Mammary epithelial cell (primary cell): ENCODE measurements at places on chromosomes 5 and 9. TPM values are rescaled to one million over a fixed set of nuclear protein-coding genes. Genes with fewer than 3 reads are reported as not detected.

Gene PPP3R2
- not detected in 2 replicates for total RNA-seq

Gene AQP7
- not detected for total RNA-seq

Gene PRUNE2
- 9.2 TPM for total RNA-seq

Gene FAM221B
- not detected in 2 replicates for total RNA-seq

Gene IFNA2
- not detected for total RNA-seq
